ENCODE measurements at places on chromosomes 4 and X.

- DNase-seq, result peak; percentile 18
These were observed 53.9 kb upstream of the RPS6KA3 start for GRCh38 chrX:20320461-20321159.

DNA sequence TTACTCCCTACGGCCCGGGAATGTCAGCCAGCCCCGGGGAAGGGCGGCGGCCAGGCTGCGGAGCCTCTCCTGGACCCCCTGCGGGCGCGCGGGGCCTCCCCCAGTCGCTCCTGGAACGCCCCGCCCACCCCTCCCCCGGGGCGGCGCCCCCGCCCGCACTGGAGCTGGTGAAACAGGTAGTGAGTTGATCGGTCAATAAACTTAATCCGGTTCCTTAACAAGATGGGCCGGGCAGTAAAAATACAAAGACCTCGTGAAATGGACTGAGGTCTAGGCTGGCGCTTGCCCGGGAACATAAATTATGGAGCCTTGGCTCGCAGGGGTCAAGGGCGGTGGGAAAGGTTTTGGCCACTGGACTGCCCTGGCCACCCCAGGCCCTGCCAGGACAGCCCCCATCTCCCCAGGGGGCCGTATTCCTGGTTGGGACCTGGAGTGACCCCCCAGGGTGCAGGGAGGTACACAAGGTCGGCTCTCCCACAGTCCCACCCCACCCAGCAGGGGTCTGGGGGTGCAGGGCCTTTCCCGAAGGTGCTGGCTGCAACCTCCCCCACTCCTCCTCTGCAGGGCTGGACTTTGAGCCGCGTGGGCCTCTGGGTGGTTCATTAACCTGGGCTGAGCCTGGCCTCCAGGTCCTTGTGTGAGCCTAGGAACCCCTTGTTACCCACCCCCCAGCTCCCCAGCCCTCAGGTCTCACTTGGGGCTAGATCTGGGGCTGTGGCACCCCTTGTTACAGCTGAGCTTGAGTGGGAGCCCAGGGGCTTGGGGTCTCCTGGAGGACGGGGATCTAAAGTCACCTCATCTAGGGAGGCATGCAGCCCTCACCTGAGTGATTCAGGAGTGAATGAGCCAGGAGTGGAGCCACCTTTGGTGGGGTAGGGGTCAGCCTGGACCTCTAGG lies 2.5 kb downstream of the FGFR3 start:
- DNase-seq, result no peak

DNA sequence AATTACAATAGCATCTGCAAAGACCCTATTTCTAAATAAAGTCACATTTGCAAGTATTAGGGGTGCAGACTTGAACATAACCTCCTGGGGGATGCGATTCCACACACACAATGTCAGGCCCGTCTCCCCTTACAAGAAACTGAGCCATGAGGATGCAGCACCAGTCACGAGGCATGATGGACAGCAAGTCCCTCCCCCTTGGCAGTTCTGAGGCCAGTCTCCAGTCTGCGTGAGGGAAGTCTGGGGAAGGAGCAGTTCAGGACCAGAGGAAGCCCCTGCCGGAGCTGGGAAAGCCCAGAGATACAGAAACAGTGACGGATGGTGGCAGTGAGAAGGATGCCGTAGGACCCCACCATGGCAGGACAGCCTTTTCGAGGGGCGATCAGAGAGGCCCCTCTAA lies 9.4 kb downstream of the FAM53A start:
- DNase-seq, result no peak

GRCh38 chrX:142428916-142429315 lies 223.8 kb upstream of the MAGEC2 start:
- DNase-seq, result no peak

DNA sequence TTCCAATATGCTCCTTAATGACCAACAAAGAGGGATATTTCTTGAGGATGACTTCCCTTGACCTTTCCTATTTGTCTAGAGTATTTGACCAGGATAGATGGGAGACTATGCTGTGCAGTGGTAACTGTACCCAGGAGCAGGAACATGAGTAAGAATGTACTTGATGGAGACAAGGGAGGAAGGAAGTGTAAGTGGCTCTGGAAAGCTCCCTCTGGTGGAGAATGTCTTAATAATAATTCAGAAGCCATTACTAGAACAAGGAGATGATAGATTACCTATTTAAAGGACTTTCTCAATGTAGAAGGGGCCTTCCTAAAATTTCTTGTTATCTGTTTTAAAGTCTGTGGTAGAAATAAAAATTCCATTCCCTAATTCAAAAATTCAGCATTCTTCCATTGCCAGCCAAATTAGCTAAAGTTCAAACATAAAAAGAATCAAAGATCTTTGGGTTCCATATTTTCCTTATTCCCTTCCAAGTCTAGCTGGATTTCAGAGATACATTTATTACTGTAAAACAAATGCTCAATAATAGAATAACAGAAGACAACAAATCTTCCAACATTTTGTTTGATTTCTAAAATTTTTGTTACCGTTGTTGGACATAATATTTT lies 83.8 kb downstream of the GRID2 start:
- no peak for DNase-seq

Data from naive thymus-derived CD4-positive, alpha-beta T cell (primary cell).